ENCODE measurements at places on chromosomes 7 and 10. TPM values are rescaled to one million over a fixed set of nuclear protein-coding genes. Genes with fewer than 3 reads are reported as not detected.

- DNase-seq, result no peak
Measured at GRCh38 chr10:112896273-112896672, 53.8 kb upstream of the TCF7L2 start.

GRCh38 chr10:393787-394438 is 258.7 kb downstream of the ZMYND11 start:
- no peak for DNase-seq

DNA sequence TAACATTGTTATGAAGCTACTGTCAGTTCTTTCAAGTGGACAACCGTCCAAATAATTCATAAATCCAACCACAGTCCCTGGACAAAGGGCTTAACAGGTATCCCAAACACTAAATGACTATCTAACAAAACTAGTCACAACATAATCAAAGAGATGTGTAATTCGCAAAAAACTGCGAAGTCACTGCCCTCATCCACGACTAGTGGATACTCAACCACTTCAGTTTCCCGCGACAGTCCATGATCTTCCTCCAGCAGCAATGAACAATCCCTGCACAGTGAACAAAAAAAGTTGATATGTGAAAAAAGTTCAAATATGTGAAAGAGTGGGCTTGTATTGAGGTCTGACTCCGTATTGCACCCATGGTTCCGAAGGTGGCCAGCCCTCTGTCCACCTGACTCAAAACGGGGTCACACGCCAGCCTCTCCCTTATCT is 287 bp downstream of the DCLRE1A start:
- DNase-seq, result no peak

The SLC16A12 gene
- 0.07 TPM for total RNA-seq

- no peak for DNase-seq
Measured at GRCh38 chr10:78321500-78321899, 287.8 kb downstream of the RPS24 start.

The PDSS1 gene
- total RNA-seq, result 6.4 TPM

DNA sequence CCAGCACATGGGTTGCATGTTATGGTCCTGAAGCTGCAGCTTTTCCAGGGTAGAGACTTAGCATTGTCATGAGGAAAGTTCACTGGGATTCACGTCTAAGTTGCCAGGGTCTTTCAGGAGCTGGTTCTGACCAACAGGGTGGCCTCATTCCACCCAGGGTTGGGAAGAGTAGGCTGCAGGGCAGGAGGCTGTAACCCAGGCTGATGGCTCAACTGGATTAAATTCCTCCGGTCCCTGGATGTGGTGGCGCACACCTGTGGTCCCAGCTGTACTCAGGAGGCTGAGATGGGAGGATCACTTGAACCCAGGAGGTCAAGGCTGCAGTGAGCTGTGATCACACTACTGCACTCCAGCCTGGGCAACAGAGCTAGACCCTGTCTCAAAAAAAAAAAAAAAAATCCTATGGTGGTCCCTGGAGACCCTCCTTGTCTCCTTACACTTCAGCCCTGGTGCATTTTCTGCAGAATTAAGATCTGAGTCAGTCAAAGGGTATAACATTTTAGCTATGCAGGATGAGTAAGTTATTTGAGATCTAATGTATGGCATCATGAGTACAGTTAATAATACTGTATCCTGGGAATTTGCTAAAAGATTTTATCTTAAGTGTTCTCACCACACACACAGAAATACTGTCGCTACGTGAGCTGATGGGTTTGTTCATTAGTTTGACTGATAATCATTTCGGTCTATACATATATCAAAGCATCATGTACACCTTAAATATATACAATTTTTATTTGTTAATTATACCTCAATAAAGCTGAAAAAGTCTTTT is 44.0 kb downstream of the ASB13 start:
- DNase-seq, result peak; percentile 28

DNA sequence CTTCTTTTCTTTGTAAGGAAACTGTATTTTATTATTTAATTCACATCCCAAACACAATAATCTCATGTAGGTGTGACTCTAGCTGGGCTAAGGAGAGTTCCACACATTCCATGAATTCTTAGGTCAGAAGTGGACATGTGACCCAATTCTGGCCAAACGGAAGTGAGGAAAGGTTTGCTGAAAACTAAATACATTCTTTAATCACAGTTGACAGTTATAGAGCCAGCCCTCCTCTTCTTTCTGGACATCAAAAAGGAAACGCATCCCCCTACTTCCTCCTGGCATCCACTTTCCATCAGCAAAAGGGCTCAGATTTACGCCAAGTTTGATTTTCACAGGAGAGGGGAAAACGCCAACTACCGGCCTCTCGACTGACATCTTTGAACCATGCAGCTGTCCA is 774.4 kb upstream of the POM121L12 start:
- DNase-seq, result no peak

DNA sequence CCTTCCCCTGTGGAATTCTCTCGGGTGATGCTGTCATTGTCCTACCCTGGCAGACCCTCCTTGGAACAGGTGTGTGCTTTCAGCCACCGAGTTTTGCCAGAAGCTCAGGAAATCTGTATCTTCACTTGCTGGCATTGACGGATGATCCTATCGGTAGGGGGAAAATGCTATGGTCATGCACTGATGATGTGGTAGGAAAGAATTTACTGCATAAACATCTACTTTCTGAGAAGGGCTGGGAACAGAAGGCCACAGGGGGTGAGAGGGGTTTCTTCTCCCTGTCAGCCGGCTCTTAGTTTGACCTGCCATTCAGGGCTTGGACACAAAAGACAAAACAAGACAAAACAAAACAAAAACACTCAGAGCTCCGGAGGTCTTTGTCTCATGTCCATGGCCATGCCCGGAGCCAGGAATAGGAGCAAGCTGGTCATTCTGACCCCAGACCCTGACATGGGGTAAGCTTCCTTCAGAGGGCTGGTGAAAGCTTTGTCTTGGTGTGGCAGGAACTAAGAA is 43.6 kb upstream of the CARD11 start:
- DNase-seq, result no peak

- DNase-seq, result peak; percentile 13
Measured at GRCh38 chr7:122528879-122529481, 169.9 kb downstream of the RNF133 start.

- no peak for DNase-seq
Measured at GRCh38 chr10:29713450-29713849, 78.7 kb upstream of the SVIL start.

The SYT15B gene
- total RNA-seq, result not detected

The TEX47 gene
- not detected for total RNA-seq

The PRPS1L1 gene
- total RNA-seq, result not detected

DNA sequence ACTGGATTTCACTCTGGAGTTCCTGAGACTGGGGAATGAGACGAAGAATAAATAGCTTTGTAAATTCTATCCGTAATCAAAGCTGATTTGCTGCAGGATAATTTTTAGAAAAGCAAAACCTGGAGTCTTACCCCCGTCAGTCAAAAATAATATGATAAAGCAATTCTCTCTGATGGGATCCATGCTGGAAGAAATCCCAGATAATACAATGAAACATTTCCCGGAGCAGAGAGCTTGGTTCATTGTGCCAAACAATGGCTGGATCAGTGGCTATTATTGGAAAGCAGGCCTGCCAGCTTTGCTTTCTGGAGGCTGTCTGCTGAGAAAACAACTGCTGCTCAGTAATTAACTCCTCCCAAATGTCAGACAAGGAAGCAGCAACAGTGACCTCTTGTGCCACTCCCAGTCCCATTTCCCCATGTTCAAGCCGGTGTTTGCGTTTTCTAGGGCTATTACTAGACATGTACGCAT is 609.4 kb upstream of the PCDH15 start:
- DNase-seq, result no peak

The NUTM2D gene
- total RNA-seq, result 2.6 TPM

DNA sequence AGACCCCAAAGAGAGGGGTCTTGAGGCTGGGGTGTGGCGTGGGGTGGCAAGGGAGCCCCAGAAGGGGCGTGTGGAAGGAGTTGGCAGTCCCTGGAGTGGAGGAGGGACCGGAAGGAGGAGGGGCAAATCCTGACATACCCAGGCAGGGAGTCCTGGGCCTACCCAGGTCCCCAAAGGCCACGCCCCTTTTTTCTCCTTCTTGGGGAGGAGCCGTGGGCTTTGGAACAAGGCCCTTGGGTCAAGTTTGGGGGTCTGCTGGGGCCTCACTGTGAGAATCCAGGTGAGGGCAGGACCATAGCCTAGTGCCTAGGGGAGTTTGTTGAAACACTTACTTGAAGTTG is 1.2 kb upstream of the SMARCD3 start:
- DNase-seq, result no peak

- no peak for DNase-seq
Measured at GRCh38 chr7:69193061-69193460, 405.2 kb upstream of the AUTS2 start.

GRCh38 chr10:71382757-71383156 is 14.0 kb upstream of the CDH23 start:
- DNase-seq, result no peak

- peak; percentile 57 for DNase-seq
Measured at GRCh38 chr7:134593530-134594392, 44.9 kb downstream of the AKR1B15 start.

- no peak for DNase-seq
Measured at GRCh38 chr7:40634118-40634517, 499.3 kb downstream of the SUGCT start.

The HECW1 gene
- total RNA-seq, result not detected

The MEOX2 gene
- not detected for total RNA-seq

DNA sequence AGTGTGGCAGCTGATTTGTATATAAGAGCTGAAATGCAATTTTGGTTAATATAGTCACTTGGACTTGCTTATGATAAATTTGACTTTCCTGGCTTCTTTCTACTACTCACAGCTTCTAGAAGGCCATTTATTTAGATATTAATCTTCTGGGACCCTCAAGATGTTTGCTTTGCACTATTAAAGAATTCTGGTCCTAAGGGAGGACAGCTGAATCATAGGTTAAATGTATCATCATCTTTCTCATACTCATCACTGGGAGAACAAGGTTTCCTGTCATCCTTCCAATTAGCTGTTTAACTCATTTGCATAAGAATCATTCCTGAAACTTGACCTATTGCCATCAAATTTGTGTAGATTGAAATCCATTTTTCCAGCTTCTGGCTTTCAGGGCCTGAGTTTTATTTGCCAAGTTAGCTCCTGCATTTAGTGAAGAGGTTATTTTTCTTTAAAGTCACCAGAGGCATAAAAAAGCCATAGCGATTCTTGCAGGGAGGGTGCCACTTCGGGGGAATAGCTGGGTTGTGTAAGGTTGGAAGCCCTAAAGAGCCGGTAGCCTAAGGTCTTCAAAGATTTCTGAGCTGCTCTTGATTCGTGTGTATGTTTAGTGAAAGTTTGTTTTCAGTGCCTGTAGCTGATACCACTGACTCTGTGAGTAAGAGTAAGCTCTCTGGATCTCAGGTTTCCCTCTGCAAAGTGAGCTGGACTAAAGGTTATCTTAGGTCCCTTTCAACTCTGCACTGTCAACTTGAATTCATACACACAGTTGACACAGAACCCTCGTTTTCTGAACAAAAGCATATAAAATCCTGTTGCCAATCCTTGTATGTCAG is 4.3 kb downstream of the MAP3K8 start:
- no peak for DNase-seq

DNA sequence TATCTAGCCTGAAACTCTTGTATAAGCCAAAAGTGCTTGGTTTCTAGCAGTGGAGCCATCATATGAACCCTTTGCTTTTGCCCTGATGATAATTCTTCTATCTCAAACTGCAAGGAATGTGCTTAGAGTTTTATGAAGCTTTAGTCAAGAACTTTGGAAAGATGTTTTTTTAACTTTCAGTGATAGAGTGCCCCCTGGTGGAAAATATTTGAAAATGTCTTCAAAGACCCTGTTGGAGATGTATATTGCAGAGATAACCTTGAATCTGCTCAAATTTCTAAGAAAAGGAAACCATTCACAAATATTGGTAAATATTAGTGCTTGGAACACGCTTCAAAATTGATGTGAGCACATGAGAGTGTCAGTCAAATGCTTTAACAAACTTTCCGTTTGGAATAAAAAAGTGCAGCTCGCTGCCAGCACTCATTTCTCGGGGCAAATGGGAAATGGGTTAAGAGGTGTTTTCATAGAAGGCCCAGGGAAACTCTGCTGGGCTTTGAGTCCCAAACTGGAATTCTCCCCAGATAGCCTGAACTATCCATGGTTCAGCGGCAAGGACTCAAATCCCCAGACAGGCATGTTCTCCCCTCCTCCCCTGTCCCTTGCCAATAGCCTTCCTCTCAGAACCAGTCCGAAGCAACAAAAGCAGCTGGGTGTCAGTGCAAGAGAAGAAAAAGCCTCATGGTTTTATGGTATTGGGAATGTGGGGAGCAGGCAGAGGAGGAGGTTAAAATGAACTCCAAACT is 129.3 kb downstream of the MYOF start:
- no peak for DNase-seq

DNA sequence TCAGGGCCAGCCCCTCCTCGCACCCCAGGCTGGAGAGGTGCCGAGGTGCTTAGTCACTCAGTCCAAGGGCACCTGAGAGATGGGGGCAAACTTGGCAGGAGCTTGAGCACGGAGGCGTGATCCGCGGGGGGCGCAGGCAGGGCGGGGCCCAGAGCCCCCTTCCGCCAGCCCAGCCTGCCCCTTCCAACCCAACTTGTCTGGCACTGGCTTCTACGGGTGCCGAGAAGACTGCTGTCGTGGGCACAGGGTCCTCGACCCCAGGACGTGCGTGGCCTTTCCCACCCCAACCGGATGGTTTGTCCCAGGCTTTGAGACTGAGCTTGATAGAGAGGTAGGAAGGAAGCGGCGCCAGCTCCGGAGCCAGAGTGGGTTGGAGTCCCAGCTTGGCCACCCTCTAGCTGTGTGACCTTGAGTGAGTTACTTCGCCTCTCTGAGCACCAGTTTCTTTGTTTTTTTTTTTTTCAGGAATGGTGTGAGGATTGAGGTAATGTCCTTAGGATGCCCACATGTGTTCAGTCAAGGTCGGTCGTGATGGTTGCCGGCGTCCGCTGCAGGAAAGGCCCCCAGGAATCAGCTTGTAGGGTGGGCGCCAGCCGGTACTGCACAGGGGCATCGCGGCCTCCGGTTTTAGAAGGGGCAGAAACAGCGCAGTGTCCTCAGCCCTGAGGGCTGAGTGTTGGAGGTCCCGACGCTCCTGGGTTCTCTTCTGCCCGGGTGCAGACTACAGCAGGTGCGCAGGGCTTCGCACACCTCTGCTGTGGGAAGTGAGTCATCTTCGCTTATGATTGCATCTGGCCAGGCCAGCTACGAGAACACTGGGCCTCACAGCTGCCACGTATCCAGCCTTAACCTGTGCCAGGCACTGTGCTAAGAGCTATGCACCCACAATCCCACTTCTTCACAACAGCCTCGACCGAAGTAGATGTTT is 28.6 kb upstream of the VAX1 start:
- peak; percentile 48 for DNase-seq

DNA sequence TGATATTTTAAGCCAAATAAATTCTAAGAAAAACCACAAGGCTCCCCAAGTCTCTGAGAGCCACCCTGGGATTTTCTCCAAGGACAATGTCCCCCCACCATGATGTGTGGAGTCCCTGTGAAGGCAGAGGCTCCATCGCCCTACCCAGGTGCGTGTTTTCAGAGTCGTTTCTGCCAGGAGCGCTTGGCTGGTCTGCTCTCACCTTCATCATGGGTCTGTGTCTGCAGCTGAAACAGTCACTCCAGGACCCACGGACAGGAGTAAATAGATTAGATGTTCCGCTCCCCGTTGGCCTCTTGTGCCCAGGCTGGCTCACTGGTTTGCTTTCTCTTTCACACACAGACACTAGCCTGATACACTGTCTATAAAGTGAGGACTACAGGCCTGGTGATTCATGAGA is 217.5 kb downstream of the SFMBT2 start:
- no peak for DNase-seq

The SUN3 gene
- not detected for total RNA-seq

- DNase-seq, result no peak
Measured at GRCh38 chr7:157224627-157225026, 85.9 kb downstream of the UBE3C start.
